ENCODE measurements at places on chromosomes 4 and X.

DNA sequence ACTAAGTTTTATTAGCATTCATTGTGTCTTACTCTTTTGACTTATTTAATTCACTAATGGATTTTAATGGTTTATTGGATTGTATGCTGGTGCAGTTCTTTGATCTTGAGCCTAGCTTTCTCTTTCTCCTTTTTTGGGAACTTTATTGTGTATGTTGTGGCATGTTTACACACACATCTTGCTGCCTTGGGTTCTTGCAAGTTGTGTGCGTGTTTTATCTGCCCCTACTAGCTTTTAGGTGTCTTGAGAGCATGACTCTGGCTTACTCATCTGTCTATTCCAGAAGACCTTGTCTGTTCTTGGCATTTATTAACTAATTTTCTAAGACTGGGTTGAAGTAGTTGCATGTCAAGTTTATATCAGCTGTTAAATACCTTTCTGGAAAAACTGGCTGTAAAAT is 2.7 kb downstream of the TMEM165 start:
- DNase-seq = no peak

DNA sequence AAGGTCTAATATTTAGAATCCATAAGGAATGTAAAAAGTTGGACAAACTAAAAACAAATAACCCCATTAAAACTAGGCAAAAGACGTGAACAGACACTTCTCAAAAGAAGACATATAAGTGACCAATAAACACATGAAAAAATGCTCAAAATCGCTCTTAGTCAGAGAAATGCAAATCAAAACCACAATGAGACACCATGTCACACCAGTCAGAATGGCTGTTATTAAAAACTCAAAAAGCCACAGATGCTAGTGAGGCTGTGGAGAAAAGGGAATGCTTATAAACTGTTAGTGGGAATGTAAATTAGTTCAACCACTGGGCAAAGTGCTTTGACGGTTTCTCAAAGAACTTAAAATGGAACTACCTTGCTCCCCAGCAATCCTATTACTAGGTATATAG is 674.3 kb upstream of the MAGEB2 start:
- no peak for DNase-seq

GRCh38 chr4:37476691-37477090 is 209.5 kb downstream of the RELL1 start:
- DNase-seq = no peak

DNA sequence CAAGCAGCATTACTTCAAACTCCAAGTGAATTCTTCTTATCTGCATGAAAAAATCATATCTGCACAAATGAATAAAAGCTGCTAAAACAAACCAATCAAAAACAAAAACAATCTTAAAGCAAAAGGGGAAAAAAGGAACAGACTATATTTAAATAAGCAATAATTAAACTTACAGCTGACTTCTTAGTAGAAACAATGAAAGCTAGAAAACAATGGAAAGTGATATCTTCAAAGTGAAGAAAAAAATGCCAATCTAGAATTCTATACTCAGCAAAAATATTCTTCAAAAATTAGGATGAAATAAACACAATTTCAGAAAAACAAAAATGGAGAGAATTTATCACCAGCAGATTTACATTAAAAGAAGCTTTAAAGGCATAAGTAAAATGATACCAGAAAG is 20.0 kb downstream of the STBD1 start:
- no peak for DNase-seq

DNA sequence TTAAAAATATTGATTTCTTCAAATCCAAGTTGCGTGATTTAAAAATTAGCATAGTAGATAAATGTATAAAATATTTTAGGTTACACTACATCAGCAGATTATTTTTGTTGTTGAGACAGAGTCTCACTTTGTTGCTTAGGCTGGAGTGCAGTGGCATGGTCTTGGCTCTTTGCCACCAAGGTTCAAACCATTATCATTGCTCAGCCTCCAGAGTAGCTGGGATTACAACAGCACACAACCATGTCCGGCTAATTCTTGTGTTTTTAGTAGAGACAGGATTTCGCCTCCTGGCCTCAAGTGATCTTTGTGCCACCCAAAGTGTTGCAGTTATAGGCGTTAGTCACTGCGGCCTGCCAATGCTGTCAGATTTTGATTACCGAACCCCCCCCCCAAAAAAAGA is 1390.5 kb upstream of the TENM3 start:
- no peak for DNase-seq

DNA sequence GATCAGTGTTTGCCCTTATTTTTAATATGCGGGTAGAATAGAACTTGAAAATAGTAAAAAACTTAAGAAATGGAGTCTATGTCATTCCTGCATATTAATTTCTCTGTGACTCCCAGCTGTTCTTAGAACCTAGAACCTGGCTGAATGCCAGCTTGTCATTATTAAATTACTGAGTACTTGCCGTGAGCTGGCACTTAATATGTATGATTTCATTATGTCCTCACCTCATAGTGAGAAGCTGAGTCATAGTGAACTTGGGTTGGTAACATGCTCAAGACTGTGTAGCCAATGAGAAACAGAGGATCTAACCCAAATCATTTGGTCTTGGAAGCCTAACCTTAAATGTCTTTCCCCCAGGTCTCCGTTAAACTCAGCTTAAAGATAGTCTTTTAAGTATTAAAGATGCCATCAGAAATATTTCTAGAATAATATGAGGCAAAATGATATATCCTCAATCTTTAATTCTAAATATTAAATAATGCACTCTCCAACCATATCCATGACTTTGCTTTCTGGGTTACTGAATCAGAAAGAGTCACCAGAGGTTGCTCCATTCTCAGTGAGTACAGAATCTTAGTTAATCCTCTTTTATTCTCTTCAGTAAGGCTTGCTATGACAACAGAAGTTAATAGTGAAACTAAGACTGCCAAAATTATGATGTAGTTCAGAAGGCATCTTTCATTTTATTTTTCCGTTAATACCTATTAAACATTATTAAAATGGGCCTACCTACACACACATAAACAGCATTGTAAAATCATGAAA is 58.6 kb upstream of the TLL1 start:
- DNase-seq = no peak

GRCh38 chrX:67545036-67545821 is 1.4 kb downstream of the AR start:
- no peak for DNase-seq

DNA sequence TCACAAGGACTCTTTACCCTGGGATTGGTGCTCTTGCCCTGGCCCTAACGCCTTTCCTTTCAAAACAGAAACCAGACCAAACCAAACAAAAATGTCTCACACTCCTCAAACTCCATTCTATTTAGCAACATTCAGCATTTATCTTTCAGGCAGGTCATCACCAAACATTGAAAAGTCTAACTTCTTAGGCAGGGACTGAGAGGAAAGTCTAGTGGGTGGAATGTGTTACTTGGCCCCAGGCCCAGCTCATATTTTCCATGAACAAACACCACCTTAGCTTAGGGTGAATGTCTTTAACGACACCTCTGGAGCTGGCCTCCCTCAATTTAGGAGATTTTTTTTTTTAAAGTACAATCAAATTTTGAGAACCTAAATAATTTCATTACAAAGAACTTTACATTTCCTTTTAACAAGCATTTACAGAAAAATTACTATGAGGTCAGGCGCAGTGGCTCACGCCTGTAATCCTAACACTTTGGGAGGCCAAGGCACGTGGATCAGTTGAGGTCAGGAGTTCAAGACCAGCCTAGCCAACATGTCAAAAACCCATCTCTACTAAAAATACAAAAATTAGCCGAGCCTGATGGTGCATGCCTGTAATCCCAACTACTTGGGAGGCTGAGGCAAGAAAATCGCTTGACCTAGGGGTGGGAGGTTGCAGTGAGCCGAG is 10.2 kb upstream of the N4BP2 start:
- DNase-seq = no peak
